ENCODE measurements at places on chromosomes 16 and 17.

GRCh38 chr17:64938290-64938689 is 19.0 kb upstream of the LRRC37A3 start:
- no peak for DNase-seq

- peak; percentile 77 for DNase-seq
These were observed at the start of gene PGS1 for GRCh38 chr17:78378225-78379130. Gene PGS1 (plus strand): TSS chr17:78378649. CDS start chr17:78378666, 17 bp downstream.

DNA sequence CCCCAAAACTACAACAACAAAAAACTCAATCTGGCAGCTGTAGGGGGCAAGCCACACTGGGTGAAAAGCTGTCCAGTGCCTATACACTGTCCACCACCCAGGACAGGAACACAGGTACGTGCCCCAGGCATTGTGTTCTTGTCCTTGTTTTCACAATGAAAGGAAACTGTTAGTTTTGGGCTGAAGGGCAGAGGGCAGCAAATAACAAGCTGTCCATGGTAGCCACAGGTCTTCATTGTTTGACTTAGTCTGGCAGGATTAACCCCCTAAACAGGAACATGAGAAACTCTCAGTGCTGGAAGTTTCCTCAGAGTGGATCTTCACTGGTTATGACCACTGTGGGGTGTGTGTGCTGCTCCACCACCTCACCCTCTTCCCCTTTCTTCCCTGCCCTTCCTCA is 224.6 kb upstream of the N4BP1 start:
- DNase-seq = no peak

- no peak for DNase-seq
These were observed 50.4 kb upstream of the CIBAR2 start for GRCh38 chr16:85162478-85163277.

- no peak for DNase-seq
These were observed 21.0 kb downstream of the FBXO39 start for GRCh38 chr17:6796887-6797490.

- DNase-seq = no peak
These were observed 43.7 kb downstream of the WDR45B start for GRCh38 chr17:82604532-82604931.

DNA sequence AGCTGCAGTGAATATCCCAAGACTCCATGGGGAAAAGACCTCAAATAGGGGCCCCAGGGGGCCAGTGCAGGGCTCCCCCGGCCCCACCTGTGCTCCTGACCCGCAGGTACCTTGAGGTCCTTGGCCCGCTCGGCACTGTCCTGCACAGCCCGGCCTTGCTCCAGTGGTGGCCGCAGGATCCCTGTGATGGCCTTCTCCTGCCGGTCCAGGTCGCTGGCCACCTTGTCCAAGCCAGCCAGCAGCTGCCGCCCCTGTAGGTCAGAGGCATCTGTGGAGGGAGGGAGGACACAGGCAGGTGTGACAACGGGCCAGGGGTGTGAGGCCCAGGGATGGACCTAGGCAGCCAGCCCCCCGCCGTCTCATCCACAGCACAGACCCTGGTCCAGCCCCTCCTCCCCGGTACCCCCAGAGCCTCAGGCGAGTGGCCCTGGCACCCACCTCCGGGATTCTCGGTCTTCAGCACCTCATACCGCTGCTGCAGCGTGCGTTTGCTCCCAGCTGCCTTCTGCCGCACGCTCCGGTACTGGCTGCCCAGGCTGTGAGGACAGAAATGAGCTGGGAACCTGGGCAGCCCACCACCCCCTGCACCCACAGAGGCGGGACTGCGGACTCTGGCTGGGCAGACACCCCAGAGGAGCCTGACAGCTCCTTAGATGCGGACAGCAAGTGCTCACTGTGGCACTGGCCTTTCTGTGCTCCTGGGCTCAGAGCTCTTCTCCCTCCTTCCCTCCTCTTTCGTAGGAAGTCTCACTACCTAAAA is 43.7 kb downstream of the PPL start:
- DNase-seq = no peak

DNA sequence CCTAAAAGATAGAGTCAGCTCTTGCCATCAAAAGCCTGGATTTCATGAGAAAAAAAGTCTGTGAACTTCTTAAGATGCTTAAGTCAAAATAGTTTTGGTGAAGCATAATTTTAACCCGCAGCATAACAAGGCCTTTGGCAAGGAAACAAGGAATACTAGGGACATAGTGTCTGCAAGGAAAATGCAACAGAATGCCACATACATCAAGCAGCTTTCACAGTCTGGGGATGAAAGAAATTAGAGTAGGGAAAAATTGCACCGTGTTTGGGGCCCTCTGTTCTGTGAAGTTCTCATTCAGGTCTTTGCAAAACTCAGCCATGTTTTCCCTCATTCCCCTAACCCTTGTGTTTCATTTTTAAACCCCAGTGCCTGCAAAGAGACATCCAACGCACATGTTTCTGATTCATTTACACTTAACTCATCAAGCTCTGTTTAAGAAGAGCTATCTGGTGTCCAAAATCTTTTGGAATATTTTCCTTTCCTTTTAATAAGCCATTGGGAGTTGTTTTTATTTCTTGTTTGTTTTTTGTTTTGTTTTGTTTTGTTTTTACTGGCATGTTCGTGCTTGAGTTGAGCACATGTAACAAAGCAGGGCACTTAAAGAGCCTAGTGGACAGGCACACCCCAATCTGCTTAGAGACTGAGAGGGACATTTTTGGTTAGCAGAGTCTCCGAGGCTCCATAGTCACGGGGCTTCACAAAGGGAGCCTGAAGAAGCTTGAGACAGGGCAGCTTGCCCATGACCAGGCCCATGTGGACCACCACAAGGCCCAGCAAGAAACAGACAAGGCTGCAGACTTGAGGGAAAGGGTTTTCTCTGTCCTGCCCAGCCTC is 116.5 kb downstream of the ANKFN1 start:
- DNase-seq = no peak

GRCh38 chr16:66959704-66960161 is 1.3 kb upstream of the CES3 start:
- peak; percentile 17 for DNase-seq

DNA sequence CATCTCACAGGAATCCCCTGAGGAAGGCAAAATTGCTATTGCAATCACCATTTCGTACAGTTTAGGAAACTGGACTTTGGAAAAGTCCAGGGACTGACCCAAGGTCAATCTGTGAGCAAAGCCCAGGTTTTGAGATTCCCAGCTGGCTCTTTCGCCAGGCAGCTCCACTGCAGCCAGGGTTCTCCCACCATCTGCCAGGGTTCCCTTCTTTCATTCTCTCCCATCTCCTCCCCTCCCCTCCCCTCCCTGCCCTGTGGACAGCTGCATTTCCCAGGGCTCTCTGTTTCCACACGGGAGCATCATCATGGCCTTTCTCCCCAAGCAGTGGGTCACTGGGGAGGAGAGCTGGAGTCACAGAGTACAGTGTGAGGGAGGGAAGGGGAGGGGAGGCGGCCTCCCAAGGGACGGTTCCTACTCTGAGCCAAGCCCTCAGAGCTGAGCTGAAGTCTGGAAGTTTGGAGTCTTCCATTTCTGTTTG is 11.9 kb upstream of the GSDMA start:
- no peak for DNase-seq

DNA sequence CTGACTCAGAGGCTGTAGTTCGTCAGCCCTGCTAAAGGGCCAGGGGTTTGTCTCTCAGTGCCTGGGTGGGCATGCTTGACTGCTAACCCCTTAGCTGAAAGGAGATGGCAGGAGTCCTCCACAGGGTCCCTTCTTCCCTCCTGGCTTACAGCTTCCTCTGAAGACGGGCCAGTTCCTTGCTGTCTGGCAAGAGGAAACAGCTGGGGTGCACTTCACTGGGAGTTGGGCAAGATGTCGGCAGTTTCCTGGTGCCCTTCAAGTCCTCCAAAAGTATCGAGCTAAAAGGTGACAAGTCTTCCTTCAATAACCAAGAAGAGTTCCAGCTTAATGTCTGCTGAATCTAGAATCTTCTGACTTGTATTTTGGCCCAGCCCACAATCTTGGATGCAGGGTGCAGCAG is 23.4 kb downstream of the NUP85 start:
- peak; percentile 24 for DNase-seq

GRCh38 chr17:896953-897661 is 82.5 kb downstream of the NXN start:
- DNase-seq = no peak

DNA sequence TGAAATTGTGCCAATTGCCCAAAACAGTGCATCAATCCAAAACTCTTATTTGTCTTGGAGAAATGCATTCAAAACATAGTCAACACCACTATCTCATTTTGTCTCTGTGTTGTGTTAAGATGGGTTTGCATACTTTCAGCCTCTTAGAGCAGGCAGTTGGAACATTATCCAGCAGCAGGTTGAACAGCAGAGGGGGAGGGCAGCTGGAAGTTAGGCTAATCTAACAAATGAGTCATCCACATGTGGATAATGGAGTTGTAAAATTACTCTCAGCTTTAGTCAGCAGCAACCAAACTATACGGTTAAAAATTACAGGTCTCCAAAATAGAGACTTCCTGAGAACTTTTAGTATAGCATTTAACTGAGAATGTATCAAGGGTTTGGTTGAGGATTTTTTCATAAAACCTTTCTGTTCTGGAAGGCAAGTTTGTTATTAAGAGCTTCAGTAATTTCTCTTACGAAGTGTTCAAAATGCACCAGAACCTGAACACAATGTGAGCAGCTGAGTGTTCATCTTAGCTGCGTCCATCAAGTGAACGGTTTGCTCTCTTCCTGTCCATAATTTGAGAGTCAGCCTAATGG is 46.3 kb downstream of the PRKCA start:
- no peak for DNase-seq

DNA sequence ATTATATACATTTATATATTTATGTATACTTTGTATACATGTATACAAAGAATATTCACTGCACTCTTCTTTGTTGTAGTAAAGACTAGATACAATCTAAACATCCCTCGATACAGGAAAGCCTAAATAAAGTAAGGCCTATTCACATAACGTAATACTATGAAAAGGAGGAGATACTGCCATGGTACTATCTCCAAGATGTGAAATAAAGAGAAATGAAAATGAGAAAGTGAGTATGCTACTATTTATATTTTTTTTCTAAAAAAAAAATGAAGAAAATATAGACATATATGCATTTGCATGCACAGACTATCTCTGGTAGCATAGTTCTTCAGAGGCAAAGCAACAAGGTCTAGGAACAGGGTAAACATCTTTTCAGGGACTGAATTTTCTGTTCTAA is 19.4 kb downstream of the CFDP1 start:
- no peak for DNase-seq

All from CD4-positive, alpha-beta T cell treated with Interleukin-4 for 1 hour (primary cell).